Stimulated activated memory B cell treated with anti-CD40 and anti-IgM and Interleukin-4, amounts not matched to agents 10 μg/mL and 1 μg/mL and 100 μg/mL, for 72 hours (primary cell): ENCODE measurements at places on chromosomes 2 and 18.

GRCh38 chr18:25921677-25922421, 168.6 kb downstream of the SS18 start:
- ATAC-seq = peak; percentile 63

- ATAC-seq = no peak
Observed at GRCh38 chr18:13313006-13313686, 94.6 kb downstream of the LDLRAD4 start.

DNA sequence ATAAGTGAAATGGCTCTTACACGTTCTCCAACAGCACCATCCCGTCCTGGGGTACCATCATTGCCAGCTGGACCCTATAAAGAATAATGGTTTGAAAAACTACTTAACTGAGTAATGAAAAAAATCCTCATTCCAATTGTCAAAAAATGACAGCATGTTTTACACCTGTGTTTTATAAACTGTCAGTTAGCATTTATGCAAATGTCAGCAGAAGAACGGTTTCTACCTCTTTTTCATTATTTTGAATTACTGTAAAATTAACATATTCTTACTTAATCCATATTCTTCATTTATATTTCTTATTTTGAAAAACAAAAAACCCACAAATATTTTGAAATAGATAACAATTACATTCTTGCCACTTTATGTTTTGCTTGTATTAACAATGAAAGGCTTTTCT, 74.0 kb downstream of the COL3A1 start:
- ATAC-seq = no peak

- no peak for ATAC-seq
Observed at GRCh38 chr2:64063924-64064331, 44.7 kb upstream of the VPS54 start.

GRCh38 chr2:119282996-119283511, 59.4 kb downstream of the STEAP3 start:
- ATAC-seq = no peak

- ATAC-seq = no peak
Observed at GRCh38 chr18:58178511-58178910, 134.5 kb downstream of the NEDD4L start.

DNA sequence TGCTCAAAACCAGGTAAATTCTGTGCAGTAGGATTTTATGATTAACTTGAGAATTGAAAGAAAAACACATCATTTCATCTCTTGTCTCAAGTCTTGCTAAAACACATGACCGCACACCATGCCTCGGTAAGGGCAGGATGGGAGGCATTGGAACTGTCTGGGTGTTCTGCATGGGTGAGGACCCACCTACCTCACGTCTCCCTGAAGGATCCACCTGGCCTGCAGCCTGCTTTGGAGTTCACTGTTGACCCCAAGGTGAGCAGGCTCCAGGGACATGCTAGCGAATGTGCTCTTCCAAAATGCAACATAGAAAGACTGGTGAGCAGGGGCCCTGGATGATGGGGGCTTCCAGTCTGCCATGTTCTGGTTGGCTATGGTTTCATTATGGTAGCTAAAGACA, 131.5 kb downstream of the NCK2 start:
- ATAC-seq = no peak

DNA sequence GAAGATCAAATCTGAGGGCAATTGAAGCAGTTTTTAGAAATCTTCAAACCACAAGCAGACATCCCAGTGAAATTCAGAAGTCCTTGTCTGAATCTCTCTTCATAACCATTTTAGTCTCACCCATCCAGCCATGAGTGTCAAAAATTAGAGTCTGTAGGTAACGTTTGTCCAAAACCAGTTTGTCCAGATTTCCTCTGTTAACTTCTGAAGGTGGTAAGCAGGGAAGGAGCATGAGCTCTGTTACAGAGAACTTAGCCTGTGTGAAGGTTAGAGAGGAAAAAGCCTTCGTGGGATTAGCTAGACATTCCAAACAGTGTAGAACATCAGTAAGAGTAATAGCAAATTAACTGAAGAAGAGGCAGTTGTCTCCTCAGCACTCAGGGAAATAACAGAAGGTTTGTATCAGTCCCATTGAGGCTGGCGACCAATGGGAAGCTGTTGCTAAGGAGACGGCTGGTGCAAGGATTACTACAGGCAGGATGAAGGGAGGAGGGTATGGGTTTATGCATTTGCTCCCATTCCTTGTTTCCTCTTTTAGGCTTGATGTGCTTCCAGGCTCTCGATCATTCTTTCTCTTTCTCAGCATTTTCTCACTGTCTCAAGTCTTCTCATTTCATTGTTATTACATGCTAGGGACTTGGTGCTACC, 8.7 kb upstream of the GPR155 start:
- no peak for ATAC-seq

DNA sequence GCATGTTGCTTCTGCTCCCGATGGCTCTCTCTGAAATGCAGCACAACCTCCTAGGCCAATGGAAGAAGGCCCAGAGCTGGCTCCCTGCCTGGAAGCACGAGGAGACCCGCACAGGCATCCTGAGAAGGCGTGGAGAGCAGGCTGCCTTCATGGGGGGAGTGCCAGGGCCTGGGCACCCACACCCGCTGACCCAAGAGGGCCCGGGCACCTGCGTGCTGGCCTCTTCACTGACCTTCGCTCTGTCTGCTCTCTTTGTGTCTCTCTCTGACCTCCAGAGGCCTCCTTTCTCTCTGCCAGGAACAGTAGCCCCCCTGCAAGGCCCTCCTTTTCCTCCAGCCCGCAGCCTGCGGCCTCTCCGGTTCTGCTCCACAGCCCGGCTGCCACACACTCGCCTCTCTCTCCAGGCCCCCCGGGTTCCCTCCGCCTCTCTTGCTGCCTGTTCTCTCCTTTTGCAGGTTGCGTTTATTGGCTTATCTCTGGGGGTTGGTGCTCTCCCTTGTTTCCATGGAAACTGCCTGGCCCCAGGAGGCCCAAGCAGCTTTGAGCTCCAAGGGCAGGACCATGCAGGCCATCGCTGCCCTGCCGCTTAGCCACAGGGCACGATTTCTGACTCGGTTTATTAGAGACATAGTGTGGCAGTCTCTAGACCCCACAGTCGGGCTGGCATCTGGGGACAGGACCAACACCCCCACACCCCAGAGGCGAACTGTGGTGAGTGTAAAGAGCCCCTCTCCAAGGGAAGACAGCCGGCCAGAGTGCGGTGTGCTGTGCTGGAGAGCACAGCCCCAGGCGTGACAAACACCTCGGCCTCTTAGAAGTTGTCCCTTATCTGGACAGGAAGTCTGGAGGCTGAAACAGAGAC, 1.7 kb downstream of the MZT2B start:
- ATAC-seq = no peak
